ENCODE measurements at places on chromosomes 11 and 22.

DNA sequence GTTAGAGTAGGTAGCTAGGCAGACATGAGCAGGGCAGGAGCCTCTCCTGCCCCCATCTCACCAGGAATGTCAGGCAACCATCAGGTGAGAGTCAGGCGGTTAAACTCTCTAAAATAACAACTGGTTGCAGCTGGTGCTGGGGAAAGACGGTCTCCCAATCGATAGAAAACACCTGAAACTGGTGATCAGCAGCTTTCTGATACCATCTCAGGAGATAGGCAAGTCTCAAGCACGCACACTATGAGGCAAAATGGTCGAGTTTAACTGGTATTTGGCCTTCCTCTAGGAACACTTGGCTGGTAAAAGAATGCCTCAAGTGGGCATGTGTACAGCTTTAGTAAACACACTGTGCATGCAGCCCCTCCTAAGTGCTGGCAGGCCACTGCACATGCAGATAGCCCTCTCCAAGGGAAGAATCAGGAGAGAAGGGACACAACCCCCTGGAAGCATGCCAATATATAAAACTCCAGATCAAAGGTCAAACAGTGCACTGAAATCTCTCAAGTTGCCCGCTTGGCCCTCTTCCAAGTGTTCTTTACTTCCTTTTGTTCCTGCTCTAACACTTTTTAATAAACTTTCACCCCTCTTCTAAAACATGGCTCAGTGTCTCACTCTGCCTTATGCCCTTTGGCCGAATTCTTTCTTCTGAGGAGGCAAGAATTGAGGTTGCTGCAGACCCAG lies 88.7 kb downstream of the USP35 start:
- no peak for DNase-seq

GRCh38 chr11:61056571-61056970 lies 45.7 kb upstream of the CD5 start:
- DNase-seq, result no peak

DNA sequence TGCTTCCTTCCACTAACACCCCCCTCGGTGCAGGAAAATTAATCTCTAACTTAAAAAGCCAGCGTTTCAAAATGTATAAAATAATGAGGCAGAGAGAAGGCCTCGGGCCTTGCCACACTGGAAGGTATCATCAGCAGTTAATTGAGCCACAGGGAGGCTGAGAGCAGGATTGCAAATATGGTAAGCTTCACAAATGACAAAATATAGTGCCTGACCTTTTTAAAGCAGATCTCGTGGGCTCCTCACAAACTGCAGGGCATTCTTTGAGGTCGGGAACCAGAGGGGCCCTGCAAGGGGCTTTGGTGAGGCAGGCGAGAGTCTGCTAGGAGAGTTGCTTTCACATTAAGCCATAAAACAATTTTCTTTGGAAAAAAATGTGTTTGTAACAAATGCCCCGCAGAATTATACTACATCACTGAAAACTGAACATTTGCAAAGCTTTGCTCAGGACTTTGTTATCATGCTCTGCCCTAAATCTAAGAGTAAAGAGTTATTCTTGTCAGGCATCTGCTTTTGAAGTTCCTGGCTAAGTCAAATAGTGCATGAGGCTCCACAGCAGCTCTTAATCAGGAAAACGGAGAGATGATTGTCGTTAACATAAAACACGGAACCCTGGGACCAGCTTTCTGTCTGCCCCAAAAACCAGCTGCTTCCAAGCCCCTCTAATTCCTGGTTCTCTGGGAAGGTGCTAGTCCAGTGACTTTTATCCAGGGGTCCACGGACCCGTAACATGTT lies 61.4 kb upstream of the SYT13 start:
- DNase-seq, result no peak

GRCh38 chr11:62104816-62105653 lies 18.8 kb upstream of the INCENP start:
- no peak for DNase-seq

DNA sequence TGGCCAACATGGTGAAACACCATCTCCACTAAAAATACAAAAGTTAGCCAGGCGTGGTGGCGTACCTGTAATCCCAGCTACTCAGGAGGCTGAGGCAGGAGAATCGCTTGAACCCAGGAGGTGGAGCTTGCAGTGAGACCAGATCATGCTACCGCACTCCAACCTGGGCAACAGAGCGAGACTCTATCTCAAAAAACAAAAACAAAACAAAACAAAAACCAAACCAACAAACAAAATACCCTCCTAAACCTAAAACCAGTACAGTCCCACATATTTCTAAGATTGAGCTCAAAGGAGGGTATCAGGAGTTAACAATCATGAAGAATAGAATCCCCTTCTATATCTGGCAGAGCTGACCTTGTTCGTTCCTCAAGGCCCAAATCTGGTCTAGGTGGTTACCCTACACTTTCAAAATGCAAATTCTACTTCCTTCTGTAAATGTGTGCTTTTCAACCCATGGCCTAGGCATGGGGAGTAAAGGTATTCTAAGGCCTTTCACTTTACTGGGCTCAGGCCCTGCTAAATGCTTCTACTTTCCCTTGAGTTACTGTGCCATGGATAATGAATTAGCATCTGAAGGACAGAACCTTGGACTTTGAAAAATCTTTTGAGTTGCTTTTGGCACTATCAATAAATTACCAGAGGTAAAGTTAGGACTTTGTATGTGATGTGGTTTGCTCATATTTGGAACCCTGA lies 10.4 kb upstream of the PPP2R1B start:
- no peak for DNase-seq

DNA sequence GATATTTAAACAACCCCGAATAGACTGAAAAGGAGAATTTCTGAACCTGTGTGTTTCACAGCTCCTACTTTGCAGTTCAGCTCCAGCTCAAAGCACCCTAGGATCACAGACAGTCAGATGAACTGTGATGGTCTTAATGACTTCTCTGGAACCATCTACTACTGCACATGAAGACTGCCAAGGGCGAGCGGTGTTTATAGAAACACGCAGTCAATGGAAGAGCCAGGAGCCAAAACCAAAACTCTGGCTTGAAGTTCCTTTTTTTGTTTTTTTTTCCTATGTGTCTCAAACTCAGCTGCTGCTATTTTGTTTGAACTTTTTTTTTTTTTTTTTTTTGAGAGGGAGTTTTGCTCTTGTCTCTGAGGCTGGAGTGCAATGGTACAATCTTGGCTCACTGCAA lies 382.6 kb upstream of the SYN3 start:
- no peak for DNase-seq

- peak; percentile 11 for DNase-seq
Measured at GRCh38 chr11:73233692-73234470, 15.8 kb downstream of the P2RY2 start.

- DNase-seq, result no peak
Measured at GRCh38 chr11:69538854-69539253, 57.4 kb downstream of the LINC01488 start.

DNA sequence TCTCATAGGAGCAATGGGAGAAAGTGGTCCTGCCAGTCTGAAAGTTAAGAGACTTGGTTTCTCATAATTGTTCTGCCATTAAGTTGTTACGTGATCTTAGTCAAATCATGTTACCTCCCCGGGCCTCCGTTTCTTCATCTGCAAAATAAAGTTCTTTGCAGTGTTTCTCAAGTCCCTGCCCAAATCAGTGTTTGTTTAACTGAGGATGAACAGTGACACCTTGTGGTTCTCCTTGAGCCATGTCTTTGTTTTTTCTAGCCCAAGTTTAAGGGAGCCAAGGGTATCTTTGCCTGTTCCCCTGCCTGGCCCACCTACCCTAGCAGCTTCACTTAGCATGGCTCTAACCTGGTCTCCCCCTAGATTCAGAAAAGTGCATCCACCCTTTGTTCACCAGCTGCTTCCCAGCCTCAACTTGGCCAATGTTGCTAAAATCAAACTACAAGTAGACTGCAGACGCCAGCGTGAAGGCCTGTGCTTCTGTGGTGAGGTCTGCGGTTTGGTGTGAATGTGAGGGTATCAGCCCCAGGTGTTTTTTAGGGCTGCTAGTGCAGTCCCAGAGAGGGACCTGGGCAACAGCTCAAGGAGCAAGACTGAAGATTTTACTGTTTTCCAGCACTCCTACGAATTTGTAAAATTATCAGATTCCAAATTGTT lies 35.5 kb downstream of the FZD4 start:
- DNase-seq, result no peak

DNA sequence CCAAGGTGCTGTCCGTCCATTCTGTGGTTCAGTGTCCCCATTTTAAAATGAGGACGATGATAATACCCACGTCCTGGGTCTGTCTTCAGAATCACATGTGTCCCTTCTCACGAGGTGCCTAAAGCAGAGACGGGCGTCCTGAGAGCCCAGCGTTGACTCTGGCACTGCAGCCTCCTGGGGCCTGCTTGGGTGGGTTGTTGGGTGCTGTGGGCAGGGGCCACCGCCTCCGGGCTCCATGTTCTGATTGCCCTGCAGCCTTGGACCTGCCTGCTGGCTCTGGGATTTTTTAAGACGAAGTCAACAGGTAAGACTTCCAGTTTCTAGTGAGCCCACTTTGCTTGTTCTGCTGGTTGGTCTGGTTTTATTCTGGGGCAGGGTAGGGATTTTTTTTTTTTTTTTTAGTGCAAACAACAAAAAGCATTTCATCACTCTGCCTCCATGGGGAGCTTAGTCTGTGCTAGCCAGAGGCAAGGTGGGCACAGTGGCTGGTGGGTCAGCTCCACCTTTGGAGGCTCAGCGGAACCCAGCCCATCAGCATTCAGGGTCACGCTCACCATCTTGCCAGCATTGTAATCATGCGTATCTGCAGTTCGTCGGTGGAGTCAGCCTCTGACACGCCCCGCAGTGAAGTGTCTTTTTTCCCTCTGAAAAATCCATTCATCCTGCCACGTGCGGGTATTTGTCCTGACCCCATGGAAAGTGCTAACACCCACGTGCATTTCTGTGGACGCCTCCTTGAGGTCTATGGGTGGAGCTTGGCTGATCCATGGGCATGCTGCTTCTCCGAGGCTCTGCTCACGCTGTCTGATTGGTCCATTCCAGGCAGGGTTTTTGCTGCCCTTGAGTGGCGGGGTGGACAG lies 28.3 kb downstream of the NADSYN1 start:
- no peak for DNase-seq

DNA sequence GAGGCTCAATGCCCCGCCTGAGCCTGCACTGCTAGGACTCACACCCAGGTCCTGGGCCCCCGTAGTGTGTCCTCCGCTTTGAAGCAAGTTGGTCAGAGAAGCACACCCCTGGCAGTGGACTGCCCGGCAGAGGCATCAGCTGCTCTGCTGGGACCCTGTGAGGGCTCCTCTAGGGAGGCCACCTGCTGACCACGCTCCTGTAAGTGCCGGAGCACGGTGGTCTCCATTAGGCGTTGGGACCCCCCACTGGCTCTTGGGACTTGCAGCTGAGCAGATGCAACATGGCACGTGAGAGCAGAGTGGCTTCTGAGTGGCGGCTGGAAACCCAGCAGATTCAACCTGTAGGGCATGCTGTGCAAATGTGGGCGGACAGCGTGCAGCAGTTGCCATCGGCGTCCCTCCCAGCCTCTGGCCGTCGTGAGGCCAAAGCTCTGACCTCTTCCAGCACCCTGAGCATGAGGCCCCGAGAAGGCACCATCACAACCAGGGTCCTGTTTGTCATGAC lies 16.9 kb downstream of the MRGPRG start:
- DNase-seq, result no peak

- no peak for DNase-seq
Measured at GRCh38 chr11:96044311-96044710, 120.4 kb upstream of the MTMR2 start.

- DNase-seq, result no peak
Measured at GRCh38 chr22:36110306-36110881, 50.2 kb downstream of the APOL3 start.

GRCh38 chr22:36578619-36579018 lies 49.7 kb upstream of the EIF3D start:
- no peak for DNase-seq

GRCh38 chr11:66066751-66067150 lies 3.3 kb upstream of the PACS1 start:
- no peak for DNase-seq

- DNase-seq, result no peak
Measured at GRCh38 chr11:124113890-124114289, 1.4 kb upstream of the VWA5A start.

- DNase-seq, result no peak
Measured at GRCh38 chr11:66047541-66048365, 1.2 kb downstream of the GAL3ST3 start.

DNA sequence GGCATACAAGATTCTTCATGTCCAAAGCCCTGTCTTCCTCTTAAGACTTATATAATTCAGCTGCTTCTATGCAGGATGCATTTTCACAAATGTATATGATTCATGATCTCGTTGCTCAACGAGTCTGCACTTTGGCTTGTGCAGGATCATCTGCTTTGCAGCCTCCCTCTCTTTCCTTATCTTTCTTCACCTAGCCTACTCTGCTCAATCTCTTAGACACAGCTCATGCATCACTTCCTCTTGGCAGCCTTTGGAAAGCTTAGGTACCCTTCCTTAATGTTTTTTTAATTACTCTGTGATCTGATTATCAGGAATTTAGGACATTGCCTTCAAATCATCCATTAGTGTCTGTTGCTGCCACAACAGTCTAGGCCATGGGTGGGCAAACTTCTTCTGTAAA lies 673.8 kb downstream of the NELL1 start:
- no peak for DNase-seq

GRCh38 chr11:27505781-27506180 lies 788 bp downstream of the LIN7C start:
- no peak for DNase-seq

- no peak for DNase-seq
Measured at GRCh38 chr11:64598106-64598796, 7.2 kb downstream of the SLC22A12 start.

All from NCI-H524 treated with DMSO at 0.1 percent for 48 hours (cell line).